ENCODE measurements at places on chromosomes 7 and 10. TPM values are rescaled to one million over a fixed set of nuclear protein-coding genes. Genes with fewer than 3 reads are reported as not detected.

The PLCE1 gene
- 0.52 TPM for polyA plus RNA-seq

The CPXM2 gene
- 2.8 TPM for polyA plus RNA-seq

The IL6 gene
- polyA plus RNA-seq = 20.2 TPM

The SLC26A5 gene
- polyA plus RNA-seq = not detected

The ANKRD1 gene
- 13.1 TPM for polyA plus RNA-seq

The ABCC2 gene
- 0.17 TPM for polyA plus RNA-seq

The RBP3 gene
- not detected for polyA plus RNA-seq

The FAM25G gene
- not detected for polyA plus RNA-seq

The REPIN1 gene
- 20.8 TPM for polyA plus RNA-seq

The PAOX gene
- 3.3 TPM for polyA plus RNA-seq

The TCERG1L gene
- 0.02 TPM for polyA plus RNA-seq

The EGR2 gene
- polyA plus RNA-seq = 0.21 TPM

The NANOS1 gene
- polyA plus RNA-seq = 1.1 TPM

The CD36 gene
- 102 TPM for polyA plus RNA-seq

The UNC5B gene
- polyA plus RNA-seq = 5.5 TPM

The SLC13A1 gene
- not detected for polyA plus RNA-seq

The MRPL32 gene
- 54.4 TPM for polyA plus RNA-seq

The HOXA6 gene
- polyA plus RNA-seq = 1.2 TPM

The ZNF722 gene
- not detected for polyA plus RNA-seq

The SPDYE9 gene
- polyA plus RNA-seq = not detected

DNA sequence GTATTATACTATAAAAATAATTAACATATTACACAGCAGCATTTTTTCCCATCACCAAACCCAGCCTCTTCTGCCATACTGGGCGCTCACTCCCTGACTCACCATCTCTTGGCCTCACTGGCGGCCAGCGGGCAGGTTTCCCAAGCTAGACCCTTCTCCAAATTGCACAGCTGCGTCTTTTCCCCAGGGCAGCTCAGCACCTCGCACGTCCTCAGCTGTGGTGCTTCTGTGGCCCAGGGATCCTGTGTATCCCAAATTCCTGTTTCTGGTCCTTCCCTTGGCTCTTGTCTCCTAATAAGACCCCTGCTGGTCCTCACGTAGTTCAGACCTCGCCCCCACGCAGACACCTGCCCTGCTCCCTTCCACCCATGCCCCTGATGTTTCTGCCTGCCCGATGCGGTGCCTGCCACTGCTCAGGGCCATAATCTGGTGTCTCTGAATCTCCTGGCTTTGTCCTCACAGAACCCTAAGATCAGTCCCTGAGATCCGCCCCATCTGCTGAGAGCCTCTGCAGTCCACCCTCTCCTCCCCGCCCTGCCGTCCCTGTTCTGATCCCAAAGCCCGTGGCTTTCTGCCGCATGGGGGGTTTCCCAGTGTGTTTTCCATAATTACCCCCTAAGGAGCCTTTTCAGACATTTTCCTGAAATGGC lies 290.1 kb downstream of the TCERG1L start:
- DNase-seq = no peak

DNA sequence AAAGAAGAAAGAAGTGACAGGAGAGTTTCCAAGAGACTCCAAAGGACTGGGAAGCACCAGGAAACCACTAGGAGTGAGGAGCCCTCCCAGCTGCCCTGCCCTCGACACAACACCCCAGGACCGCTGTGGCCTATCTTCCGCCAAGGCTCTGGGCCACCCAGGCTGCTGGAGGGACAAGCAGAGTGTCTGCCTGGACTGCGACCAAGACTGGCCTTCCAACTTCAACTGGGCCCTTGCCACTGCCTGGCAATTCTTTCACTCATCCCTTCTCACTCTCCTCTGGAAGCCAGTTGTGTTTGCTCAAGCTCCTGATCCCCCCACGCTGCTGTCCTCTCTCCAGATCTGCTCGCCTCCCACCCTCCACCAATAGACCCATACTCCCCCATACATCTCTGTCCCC lies 10.2 kb downstream of the KIAA1549 start:
- no peak for DNase-seq

- DNase-seq = peak; percentile 71
Measured at GRCh38 chr7:108062250-108063014, 59.5 kb upstream of the LAMB1 start.

GRCh38 chr7:139124084-139124914 lies 14.8 kb upstream of the ZC3HAV1 start:
- no peak for DNase-seq

- no peak for DNase-seq
Measured at GRCh38 chr7:34875481-34875880, 161.8 kb downstream of the DPY19L1 start.

- DNase-seq = no peak
Measured at GRCh38 chr10:89468191-89468965, 54.0 kb downstream of the IFIT5 start.

DNA sequence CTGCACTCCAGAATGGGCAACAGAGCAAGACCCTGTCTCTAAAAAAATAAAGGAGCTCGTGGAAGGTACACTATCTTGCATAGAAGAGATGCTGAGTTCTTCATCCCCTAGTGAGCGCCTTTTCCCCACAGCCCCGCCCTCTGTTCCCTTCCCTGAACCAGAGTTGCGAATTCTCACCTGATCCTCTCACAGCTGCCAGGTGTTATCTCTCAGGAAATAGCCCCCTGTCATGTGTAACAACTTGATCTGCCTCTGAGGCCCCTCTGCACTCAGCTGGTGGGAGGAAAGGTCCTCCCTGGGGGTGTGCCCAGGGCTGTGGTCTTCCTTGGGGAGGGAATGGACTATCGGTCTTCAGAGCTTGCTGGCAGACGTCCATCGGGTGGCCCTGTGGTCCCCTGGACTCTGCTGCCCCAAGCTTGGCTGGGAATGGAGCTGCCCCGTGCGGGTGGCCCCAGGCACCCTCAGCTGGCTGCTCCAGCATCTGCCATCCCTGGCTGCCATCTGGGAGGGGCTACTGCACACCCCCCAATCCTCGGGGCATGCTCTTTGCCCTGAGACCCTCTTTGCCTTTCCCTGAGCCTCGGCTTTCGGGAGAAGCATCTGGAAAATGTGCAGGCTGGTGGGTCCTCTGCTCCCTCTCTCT lies 21.7 kb upstream of the BNIP3 start:
- DNase-seq = no peak

DNA sequence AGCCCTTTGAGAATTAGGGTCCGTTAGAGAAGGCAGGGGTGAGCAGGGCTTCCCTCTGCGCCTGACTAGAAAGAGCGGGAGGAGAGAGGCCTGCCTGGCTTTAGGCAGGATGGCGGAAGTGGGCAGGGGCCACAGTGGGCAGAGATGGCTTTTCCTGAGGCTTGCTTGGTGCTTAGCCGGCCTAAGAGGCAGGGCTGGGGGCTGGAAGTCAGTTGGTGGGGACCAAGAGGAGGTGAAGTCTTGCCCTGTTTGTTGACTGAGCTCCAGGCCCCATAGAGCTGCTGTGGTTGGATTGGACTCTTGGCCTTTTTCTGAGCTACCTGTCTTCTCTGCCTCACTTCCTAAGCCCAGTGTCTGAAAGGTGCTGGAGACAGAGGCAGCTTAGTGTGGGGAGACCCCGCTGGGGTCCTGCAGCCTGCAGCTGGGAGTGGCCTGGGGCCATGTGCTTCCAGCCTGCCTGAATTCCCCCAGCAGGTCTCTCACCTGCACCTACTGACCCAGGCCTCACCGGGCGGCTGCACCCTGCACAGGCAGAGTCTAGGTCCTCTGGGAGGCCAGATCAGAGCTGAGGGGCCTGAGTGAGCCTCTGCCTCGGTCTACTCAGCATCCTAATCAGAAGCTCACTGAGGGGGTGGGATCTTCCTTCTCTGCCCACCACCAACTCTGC lies 4.8 kb downstream of the FAM241B start:
- no peak for DNase-seq

DNA sequence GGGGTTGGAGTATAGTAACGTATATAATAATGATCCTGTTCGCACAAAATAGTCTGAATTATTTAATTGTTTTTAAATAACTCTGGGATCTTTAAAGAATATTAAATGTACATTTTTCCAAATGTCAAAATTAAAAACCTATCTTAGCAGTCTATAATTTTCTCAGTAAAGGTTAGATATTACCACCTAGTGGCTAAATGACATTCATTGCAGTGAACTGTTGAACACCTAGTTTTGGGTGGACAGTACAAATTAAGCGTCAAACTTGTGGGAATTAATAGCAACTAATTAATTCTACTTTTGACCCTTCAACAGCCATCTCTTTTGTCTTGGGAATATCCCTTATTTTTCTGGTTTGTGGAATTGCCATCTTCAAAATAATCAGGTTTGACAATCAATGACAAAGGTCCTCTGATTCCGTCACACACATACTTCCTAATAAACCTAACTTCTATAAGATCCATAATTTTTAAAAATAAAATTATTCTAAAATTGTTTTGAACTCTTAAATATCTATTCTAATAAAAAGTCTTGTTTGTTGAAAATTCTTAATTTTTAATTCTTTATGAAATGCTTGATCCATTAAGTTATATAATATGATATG lies 165.7 kb downstream of the SEMA3D start:
- no peak for DNase-seq

DNA sequence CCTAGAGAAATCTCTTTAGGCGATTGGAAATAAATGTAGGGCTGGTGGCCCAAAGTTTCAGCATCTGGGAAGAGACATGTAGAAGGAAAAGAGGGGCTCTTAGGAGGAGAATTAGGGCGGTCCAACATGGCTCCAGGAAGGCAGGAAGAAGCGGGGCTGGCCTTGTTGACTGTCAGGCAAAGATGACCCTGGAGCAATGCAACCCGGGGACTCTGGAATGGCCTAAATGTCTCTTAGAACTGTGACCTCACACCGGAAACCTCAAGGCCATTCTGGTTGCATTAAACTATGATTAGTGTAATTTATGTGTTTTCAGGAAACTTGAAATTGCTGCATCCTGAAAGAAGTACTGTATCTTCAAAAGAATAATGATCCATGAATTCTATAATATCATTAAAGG lies 66.8 kb downstream of the NRP1 start:
- DNase-seq = no peak

- peak; percentile 96 for DNase-seq
Measured at GRCh38 chr10:15200626-15201025, 32.1 kb upstream of the NMT2 start.

- DNase-seq = peak; percentile 41
Measured at GRCh38 chr10:95756041-95756761, at the start of gene ENTPD1. Gene ENTPD1 (plus strand): TSS chr10:95756163. CDS start chr10:95756240, 77 bp downstream.

DNA sequence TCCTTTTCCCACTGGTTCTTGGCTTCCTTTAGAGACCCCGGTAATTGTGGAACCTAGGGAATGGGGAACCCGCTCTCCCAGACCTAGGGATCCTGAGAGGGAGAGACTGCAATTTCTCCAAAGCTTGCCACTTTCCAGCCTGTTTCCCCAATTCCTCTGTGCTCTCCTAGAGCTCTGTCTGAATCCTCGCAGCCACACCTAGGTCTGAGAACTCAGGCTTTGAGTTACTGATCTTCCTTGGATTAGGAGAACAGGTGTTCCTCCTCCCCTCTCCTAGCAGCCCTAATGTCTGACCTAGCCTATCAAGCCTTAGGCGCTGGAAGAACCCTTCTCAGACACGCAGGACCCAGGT lies 20.0 kb downstream of the WNT8B start:
- DNase-seq = no peak

- no peak for DNase-seq
Measured at GRCh38 chr10:62820586-62820985, 4.4 kb upstream of the EGR2 start.

- DNase-seq = peak; percentile 74
Measured at GRCh38 chr10:90227217-90227656, 525.8 kb downstream of the KIF20B start.

DNA sequence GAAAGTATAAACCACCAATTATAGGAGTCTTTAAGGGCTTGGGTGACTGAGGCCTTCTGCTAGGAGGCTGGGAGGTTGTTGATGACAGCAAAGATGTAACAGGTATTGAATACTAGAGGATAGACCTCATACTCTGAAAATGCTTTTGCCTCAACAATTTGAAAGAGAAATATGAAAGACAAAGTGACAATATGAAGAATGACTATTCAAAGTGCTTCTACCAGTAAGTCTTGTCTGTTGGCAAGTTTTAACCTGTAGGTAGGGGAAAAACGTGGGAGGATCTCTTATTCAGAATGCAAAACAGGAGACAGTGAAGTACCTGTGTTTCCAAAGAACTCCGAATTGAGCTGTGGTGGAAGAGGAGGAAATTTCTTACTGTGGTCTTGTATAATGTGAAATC lies 38.2 kb downstream of the GBF1 start:
- DNase-seq = no peak

GRCh38 chr10:78713659-78714058 lies 355.1 kb upstream of the ZMIZ1 start:
- no peak for DNase-seq

GRCh38 chr10:132527339-132528063 lies 10.1 kb upstream of the INPP5A start:
- DNase-seq = peak; percentile 16

- DNase-seq = no peak
Measured at GRCh38 chr7:137715121-137715520, 131.7 kb downstream of the DGKI start.

All from fibroblast of lung (primary cell).